ENCODE measurements at places on chromosomes 12 and 14.

DNA sequence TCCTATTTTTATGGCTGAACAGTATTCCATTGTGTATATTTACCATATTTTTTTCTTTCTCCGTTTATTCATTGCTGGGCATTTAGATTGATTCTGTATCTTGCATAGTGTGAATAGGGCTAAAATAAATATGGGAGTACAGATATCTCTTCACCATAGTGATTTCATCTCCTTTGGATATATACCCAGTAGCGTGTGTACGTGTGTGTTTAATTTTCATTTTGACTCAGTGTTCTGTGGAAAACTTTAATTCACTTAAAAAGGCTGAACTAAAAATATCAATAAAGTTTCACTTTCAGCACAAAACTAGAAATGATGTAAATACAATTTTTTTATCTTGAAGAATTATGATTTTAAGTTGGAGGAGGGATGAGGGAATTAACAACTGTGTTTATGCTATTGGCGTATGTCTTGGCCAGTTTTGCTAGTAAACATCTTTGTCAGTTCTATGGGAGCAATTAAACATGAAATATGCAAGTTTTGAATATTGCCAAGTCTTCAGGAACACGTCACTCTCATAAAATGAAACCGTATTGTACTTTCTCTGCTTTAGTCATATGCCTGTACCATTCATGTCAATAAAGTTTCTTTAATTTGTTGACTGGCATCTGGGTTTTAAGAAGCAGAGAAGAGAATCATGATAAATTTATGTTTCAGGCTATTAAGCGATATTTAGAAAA is 99.8 kb downstream of the PTGER2 start:
- DNase-seq, result no peak

DNA sequence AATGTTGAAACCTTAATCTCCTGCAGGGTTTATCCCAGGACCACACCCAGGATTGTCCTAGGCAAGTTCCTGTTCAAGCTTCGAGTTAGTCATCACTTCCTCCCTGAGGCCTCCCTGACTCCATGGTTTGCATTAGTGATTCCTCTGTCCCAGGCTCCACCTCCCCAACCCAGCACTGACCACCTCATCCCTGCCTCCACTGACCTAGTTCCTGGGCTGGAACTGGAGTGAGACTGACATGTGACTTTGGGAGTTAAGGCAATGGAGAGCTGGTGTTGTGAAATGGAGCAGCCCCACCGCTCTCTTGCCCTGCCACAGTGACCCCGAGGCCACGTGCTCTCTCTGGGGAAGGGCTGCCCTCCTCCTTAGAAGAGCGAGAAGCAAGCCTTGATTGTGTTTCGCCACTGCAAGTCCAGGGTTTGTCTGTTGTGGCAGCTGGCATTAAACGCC is 15.8 kb upstream of the DTX1 start:
- no peak for DNase-seq

GRCh38 chr14:31965735-31966598 is 111.1 kb upstream of the ARHGAP5 start:
- no peak for DNase-seq

- no peak for DNase-seq
Measured at GRCh38 chr14:94598816-94599655, 13.2 kb upstream of the SERPINA3 start.

GRCh38 chr12:132146098-132146497 is 1.8 kb downstream of the NOC4L start:
- no peak for DNase-seq

Measured in stimulated activated CD8-positive, alpha-beta memory T cell treated with anti-CD3 and anti-CD28 coated beads, Interleukin-15, amount 100 ng/mL, for 4 hours (primary cell).